ENCODE measurements at places on chromosomes 1 and 21.

DNA sequence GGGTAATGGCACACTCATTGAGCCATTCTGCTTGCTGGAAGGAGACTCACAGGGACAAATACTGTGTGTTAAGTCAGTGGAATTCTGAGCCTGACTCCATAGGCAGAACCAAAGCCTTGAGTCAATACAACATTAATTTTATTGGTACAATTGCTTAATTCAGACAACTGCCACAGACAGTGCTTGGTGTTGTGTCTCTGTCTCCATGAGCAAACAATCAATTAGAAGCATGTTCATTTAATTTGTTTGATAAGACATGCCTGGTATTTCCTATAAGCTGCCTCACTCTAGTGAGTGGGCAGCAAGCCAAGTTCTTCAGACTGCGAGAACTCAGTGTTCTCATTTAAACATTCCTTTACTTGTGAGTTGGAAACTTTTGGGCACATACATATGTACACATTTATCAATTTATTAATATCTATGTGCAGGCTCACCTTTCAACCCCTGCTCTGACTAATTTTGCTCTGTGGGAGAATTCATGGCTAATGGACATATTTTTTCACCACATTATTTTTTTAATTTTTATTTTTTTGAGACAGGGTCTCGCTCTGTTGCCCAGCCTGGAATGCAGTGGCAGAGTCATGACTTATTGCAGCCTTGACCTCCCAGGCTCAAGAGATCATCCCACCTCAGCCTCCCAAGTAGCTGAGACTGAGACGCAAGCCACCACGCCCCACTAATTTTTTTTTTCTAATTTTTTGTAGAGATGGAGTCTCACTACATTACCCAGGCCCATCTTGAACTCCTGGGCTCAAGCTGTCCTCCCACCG lies 4.5 kb upstream of the SRSF10 start:
- no peak for DNase-seq

GRCh38 chr1:159828581-159829272 lies 2.1 kb downstream of the SLAMF8 start:
- DNase-seq = no peak

DNA sequence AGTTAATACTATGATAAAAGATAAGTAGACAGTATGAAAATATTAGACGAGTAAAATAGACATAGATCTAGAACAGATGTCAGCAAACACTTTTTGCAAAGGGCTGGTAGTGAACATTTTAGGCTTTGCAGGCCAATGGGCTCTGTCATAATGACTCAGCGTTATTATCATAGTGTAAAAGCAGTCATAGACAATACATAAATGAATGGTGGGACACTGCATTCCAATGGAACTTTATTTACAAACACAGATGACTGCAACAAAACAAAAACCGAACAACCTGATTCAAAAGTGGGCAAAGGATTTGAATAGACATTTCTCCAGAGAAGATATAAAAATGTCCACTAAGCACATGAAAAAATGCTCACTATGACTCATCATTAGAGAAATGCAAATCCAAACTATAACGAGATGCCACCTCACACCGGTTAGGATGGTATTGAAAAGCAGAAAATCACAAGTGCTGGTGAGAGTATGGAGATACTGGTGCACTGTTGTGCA lies 7.3 kb downstream of the GSTM5 start:
- DNase-seq = no peak

- DNase-seq = no peak
Observed at GRCh38 chr1:237528545-237528944, 362.2 kb downstream of the ZP4 start.

GRCh38 chr1:223780949-223781348 lies 64.8 kb downstream of the TP53BP2 start:
- no peak for DNase-seq

- DNase-seq = no peak
Observed at GRCh38 chr1:248852481-248853405, 6.1 kb downstream of the ZNF692 start.

GRCh38 chr1:203582568-203582967 lies 44.1 kb upstream of the ATP2B4 start:
- no peak for DNase-seq

DNA sequence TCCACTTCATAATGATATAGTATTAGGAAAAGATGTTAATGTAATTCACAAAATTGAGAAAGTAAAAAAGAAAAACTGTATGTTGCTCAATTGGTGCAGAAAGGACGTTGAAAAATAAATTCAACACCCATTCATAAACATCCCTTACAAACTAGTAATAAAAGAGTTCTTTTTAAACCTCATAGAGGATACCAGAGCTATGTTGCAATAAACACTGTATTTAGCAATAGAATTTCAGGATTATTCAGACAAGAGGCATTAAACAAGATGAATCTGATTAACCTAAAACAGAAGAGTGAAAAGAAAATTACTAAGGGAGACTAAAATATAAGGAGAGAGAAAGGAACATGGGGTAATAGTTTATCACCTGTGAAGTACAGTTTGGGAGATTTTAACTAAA lies 154.8 kb downstream of the NTPCR start:
- no peak for DNase-seq

- DNase-seq = no peak
Observed at GRCh38 chr1:234706199-234706598, 96.2 kb upstream of the IRF2BP2 start.

DNA sequence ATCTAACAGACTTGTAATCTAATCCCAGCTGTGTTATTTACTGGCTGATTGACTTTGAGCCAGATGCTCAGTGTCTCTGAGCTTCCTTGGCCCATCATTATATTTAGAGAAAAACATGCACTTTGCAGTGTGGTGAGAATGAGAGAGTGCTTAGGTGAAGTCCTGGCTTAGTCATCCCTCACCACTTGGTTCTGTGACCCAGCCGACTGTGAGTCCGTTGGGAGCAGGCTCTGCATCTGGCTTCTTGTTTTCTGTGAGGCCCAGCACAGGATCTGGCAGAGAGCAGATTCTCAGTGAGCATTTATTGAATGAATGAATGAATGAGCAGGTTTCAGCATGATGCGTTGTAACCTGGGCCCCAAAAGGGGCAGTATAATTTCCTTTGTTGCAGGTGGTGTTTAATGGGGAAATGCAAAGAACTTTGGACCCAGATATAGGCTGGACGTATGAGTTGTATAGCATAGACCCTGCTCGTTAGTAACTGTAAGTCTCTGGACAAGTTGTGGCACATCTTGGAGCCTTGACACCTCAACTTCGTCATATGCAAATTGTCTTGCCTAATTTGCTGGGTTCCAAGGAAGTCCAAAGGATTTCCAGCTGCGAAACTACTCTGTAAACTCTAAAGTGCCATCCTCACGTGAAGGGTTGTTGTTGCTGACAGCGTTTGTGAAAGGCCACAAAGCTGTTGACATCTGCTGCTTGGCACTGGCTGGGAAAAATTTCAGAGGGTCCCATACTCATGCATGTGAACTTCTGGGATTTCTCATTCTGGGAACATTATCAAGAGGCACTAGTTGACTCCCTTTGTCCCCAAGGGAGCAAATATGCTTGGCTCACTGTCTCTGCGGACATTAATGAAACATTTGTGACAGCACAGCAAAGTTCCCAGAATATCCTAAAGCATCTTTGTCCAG lies 138.8 kb upstream of the USP24 start:
- DNase-seq = no peak

- DNase-seq = no peak
Observed at GRCh38 chr1:229383961-229384360, 41.1 kb upstream of the CCSAP start.

DNA sequence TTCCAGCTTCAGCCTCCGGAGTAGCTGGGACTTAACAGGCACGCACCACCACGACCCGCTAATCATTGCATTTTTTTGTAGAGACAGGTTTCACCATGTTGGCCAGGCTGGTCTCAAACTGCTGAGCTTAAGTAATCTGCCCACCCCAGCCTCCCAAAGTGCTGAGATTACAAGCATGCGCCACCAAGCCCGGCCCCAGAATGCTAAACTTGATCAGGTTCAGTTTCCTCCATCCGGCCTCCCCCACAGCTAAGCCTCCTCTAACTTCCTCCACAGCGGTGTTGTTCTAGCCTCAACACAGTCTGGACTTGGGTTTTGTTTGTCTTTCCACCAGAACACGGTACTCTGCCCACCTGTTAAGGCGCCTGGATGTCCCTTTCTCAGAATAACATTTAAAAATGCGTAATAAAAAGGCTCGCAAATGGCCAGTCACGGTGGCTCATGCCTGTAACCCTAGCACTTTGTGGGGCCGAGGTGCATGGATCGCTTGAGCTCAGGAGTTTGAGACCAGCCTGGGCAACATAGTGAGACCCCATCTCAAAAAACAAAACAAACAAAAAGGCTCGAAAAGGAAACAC lies 2.4 kb downstream of the PARP1 start:
- no peak for DNase-seq

GRCh38 chr1:118302145-118302544 lies 117.1 kb upstream of the SPAG17 start:
- DNase-seq = no peak

DNA sequence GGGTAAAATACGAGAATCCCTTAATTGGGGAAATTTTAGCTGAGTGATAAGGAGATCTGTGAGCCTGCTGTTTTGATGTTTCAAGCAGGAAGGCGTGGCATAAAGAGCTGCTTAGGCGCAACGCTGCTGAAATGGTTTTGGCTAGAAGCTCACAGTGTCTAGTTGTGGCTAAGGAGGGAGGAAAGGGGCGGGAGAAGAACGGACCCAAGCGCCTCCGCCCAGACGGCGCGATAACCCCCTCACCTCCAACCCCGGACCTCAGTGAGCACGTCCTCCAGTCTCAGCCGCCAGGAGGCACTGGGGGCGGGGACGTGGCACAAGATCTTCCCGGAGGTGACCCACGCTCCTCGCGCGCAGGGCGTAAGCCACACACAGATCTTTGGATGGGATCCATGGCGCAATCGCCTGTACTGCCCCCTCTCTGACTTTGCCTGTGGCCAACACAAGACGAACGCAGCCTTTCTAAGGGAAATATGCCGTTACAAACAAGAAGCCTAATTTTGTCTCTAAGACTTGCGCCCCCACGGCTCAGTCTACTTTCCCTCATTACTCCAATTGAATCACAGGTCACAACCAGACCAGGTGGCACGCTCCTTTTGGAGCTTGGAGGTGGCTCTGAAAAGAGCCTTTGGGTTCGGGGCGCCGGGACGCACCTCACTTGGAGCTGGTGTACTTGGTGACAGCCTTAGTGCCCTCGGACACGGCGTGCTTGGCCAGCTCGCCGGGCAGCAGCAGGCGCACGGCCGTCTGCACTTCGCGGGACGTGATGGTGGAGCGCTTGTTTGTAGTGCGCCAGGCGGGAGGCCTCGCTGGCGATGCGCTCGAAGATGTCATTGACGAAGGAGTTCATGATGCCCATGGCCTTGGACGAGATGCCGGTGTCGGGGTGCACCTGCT lies 23.4 kb upstream of the RNF187 start:
- DNase-seq = no peak

GRCh38 chr1:39699419-39699818 lies 8.2 kb upstream of the HPCAL4 start:
- DNase-seq = no peak

GRCh38 chr1:50986653-50987052 lies 16.6 kb downstream of the CDKN2C start:
- no peak for DNase-seq

GRCh38 chr1:67589519-67590233 lies 95.3 kb upstream of the GADD45A start:
- no peak for DNase-seq
